ENCODE measurements at places on chromosomes 13 and 19.

- peak; percentile 63 for DNase-seq
Measured at GRCh38 chr19:38264486-38265212, at the start of gene SPINT2. Gene SPINT2 (plus strand): TSS chr19:38264573. CDS start chr19:38264893, 320 bp downstream.

DNA sequence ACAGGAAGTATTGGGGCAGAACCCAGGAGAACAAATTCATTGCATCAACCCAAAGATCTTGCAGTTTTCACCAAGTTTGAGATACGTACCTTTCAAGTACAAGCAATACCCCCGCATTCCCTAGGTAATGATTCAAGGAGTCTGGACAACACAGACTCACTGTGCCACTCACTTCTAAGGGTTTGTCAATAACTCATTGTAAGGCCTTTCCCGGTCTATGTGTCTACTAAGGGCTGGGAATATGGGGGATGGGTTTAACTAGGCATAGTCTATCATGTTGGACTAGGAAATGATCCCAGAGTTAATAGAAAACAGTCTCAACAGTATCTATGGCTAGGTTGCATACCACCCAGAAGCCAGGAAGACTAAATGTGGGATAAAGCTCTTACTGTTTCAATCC, 8.3 kb upstream of the ITM2B start:
- no peak for DNase-seq

DNA sequence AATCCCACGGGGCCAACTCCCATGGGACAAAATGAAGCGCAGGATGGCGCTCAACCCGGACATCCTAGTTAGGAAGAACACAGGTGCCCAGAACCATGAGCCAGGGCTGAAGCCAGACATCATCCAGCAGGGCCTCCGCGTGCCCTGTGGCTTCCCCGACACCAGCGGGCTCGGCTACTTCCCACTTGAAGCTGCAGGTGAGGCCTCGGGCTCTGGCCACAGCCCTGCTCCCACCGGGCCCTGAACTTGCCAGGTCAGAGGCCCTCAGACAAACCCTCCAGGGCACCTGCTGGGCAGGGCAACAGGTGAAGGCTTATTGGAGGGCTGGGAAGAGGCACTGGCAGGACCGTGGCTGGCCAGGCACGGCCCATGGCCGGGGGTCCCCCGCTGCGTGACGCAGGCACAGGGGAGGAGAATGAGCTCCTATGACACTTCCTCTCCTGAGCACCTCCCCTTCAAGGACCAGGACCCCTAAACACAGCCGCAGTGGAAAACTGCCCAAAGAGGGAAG, 117.7 kb downstream of the STK24 start:
- DNase-seq, result no peak

GRCh38 chr19:3483226-3483628, at the start of gene SMIM44:
Gene SMIM44 (minus strand): TSS chr19:3483441. CDS start chr19:3483403, 38 bp downstream.
- DNase-seq, result no peak

GRCh38 chr13:91017031-91017668, 330.3 kb upstream of the MIR17HG start:
- DNase-seq, result peak; percentile 42

- DNase-seq, result no peak
Measured at GRCh38 chr13:102915393-102915930, 69.6 kb downstream of the ERCC5 start.

All from activated CD4-positive, alpha-beta T cell treated with anti-CD3 and anti-CD28 coated beads for 48 hours (primary cell).